ENCODE measurements at places on chromosomes 12 and 14.

- no peak for DNase-seq
These were observed 646.1 kb downstream of the C12orf50 start for GRCh38 chr12:87382959-87383566.

- no peak for DNase-seq
These were observed 292.7 kb upstream of the G2E3 start for GRCh38 chr14:30266290-30266689.

DNA sequence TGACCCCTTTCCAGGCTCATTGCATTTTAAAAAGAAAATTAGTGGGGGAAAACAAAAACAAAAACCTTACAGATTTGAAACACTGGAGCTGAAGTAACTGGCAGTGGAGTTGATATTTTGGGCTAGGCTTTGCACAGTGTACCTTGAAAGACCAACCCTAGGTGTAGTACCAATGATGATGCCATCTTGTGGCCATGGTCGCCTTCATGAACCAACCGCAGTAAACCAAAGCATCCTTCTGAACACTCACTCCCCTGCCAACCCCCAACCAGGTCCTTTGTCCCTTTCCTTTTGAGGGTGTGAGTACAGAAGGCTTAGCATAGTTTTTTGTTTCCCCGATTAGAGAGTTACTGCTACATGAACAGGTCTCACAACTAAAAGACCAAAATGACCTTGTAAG is 5.9 kb downstream of the TOMM20L start:
- no peak for DNase-seq

GRCh38 chr14:55446833-55447232 is 6.4 kb upstream of the TBPL2 start:
- no peak for DNase-seq

GRCh38 chr14:59407246-59408010 is 57.8 kb downstream of the GPR135 start:
- no peak for DNase-seq

DNA sequence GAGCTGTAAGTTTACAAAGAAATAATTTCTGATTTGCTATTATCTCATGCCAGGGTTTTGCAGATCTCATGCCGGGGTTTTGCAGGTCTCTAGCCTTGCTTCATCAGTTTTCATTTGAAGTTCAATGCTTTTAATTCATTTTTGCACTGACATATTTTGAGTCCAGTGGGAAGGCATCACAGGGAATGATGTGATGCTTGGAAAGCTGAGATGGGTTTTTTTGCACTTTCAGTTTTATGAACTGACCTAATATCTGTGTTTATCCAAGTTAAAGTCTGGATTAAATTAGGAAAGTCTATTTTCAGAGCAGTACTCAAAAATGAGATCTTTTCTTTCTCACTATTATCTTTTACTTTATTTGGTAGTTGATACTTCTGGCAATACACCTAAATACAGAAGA is 23.6 kb upstream of the REP15 start:
- no peak for DNase-seq

GRCh38 chr14:66496188-66496807 is 10.1 kb downstream of the CCDC196 start:
- DNase-seq = no peak

- no peak for DNase-seq
These were observed 97.6 kb downstream of the PIWIL1 start for GRCh38 chr12:130435331-130435730.

- DNase-seq = peak; percentile 78
These were observed 472 bp downstream of the MBD6 start for GRCh38 chr12:57522887-57523705.

- peak; percentile 68 for DNase-seq
These were observed 87.5 kb downstream of the SETD3 start for GRCh38 chr14:99393059-99393655.

DNA sequence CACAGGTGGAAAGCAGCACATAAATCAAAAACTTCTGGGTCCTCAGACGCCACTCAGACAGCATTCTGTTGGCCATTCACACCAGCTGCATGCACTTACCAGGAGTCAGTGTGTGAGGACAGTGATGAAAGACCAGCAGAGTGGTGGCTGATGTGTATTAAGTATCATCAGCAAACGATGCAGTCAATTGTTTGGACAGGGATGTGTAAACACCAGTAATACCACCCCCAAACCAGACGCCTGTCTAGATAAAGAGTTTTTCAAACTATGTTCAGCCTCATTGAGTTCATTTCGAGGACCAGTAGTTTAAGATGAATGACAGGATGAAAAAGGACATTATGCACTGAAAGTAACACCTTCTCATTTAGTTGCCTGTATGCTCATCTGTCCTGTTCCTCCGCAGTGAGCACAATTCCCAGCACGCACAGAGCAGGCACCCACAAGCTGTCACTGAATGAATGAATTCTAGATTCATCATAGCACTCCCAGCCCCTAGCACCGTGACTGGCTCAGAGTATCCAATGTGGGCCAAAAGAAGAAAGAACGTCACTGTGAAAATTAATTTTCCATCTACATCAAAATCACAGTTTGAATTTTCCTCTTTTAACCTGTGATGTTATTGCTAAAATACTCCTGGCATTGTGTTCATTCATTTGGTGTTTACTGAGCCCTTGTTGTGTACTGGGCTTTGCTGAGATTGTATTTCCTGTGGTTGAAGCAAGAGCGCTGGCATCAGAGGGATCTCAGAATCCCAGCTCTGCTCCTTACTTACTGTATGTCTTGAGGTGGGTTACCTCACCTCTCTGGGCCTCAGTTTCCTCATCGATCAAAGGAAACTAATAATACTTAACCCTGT is 124.8 kb upstream of the NOS1 start:
- DNase-seq = no peak

- no peak for DNase-seq
These were observed 24.6 kb upstream of the YBX3 start for GRCh38 chr12:10747730-10748129.

DNA sequence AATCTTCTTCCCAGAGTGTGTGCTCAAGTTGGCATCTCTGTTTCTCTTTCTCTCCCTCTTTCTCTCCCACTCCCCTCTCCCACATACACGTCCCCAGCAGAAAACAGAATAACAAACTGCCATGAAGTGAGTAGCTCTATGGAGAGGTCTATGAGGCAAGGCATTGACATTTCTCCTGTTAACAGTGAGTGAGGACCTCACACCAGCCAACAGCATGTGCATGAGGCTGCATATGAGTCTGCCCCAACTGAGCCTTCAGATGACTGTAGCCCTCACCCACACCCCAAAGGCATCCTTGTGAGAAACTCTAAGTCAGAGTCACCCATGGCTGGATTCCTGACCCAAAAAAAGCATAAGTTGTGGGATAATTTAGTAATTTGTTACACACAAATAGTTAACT is 50.4 kb downstream of the MAGOHB start:
- no peak for DNase-seq

- peak; percentile 98 for DNase-seq
These were observed 19.6 kb downstream of the MORN3 start for GRCh38 chr12:121649819-121650353.

DNA sequence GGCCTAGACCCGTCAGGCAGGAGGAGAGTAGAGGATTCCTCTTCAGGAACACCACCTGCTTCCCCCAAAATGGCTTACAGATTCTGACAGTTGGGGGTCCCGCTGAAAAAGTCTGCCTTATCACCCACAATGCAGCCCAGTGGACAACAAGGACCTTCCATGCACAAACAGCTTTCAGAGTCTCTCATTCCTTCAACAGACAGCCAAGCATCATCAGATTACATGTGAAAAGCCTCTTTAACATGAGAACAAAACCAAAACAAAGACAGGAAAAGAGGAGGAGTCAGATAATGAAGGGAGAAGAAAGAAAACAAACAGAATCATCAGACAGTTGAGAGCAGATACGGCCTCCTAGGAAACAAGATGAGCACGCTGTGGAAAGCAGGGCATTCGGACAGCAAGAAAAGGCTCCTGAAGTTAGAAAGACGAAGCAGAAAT is 18.3 kb downstream of the KCTD10 start:
- DNase-seq = no peak

DNA sequence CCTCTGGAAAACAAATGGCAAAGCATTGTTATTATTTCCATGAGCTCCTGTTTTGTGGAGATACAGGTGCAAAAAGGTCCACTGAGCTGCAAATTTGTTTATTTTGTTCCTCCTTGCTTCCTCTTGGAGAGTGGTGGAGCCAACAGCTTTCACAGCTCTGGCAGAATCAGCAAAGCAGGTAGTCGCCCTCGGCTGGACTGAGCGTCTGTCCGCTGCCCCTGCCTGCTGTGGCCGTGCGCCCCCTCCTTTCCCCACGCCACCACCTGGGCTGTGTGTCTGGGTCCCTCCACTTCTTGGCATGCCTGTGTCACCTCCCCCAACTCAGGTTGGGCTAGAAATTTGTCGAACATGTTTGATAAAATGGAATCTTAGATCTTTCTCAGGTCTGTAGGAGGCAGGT is 188.2 kb downstream of the TSPAN9 start:
- no peak for DNase-seq

DNA sequence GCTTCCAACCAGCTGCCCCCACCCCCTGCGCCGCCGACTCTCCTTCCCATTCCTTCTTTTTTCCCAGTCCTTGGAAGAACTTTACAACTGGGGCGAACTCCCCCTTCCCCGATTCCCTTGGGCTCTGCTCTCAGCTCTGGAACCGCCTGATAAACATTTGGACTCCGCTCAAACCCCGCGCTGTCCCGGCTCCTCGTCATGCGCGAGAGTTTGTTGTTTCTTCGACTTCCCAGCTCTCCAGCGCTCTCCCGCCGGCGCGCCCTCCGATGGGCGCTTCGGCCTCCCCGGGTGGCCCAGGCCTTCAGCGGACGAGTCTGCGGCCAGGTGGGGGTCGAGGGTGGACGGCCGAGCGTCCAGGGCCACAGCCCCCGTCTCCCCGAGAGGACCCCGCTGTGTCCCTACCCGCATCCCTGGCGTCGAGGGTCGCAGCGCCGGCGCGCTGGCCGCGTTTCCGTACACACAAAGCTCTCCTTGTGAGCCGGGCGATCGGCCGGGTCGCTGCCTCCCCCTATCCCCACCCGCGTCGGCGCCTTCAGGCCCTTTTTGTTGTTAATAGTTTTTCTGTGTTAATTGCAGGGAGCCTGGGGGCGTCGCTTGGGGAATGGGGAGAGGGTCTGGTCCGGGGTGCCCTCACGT is 847 bp downstream of the MMP14 start:
- no peak for DNase-seq

GRCh38 chr14:35747379-35747778 is 61.7 kb downstream of the RALGAPA1 start:
- no peak for DNase-seq

- no peak for DNase-seq
These were observed 198.2 kb downstream of the BTG1 start for GRCh38 chr12:91947459-91947858.

DNA sequence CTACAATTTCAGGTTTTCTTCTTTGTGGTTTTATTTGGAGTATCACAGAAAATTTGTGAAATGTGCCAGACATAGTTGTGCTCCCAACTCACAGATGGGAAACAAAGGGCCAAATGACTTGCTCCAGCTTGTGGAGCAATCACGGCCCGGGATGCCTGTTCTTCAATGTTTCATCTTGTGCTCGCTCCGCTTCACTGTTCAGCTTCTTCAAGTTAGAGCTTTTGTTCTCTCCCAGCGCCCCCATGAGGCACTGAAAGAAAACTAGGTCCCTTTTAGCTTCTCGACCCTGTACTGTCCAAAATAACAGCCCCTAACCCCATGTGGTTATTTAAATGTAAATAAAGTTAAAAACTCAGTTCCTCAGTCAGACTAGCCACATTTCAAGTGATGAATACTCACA is 187.9 kb upstream of the STXBP6 start:
- peak; percentile 3 for DNase-seq

DNA sequence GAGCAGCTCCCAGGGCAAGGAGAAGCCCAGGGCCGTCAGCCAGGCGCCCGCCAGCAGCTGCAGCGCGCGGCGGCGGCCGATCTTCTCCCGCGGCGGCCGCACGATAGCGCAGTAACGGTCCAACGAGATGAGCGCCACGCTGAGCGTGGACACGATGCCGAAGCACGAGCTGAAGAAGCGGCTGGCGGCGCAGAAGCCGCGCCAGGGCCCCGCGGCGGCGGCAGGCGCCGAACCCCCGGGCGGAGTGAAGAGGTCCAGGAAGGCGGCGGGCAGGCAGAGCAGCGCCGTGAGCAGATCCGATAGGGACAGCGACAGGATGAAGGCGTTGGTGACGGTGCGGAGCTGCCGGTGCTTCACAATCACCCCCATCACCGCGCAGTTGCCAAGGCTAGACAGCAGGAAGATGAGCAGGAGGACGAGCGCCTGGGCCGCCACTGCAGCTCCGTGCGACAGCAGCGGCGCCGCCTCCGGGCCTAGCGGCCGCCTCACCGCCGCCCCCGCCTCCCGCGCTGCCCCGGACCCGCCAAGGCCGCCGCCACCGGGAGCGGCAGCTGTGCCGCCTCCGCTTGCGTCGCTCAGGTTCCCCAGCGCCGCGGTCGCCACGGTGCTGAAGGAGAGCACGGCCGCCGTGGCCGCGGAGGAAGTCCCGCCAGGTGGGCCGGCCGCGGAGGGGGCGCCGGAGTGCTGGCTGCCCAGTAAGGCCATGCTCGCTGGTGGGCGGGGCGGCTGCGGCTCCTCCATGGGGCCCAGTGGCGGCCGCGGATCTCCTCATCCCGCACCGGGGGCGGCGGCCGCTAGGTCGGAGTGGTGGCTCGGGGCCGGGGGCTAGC is 479 bp downstream of the GPR135 start:
- DNase-seq = no peak

DNA sequence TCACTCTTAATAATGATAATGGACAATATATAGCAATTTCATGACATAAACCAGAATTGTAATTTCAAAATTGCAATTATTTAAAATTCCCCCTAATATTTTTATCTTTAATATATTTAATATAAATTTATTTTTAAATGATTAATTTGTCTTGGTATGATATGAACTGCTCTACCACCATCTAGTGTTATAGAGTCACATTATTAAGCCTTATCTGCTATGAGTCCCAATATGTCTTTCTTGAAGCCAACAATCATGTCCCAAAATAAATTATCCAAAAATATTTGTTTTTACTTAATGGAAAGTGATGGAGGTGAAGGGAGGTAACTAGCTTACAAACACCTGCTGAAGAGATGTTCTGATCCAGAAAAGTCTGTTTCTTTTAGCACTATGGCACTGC is 151.4 kb downstream of the KCNC2 start:
- DNase-seq = no peak

DNA sequence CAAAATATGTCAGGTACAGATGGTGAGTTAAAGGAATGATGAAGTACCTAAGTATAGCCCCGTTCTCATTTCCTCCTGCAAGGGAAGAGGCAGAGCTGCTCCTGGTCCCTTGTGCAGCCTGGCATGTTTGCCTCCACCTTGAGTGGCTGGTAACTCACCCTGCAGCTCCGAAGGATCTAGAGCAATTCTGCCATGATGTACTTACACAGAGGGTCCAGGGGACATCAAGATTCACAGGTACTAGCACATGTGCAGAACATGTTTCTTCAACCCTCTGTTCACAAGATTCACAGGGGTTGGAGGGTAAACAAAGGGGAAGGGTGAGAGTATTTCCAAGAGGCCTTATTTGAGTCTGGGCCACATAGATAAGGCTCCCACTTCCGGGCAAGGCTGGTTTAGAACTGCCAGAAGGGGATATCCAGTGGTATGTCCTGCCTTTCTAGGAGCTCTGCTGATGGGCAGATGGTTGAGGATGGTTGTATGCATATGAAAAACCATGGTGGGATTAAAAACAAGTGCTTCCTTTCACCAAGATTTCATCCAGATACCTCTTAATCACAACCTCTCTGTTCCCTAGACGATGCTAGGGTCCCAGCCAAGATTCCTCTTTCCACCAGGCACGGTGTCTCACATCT is 7.7 kb downstream of the DCTN2 start:
- no peak for DNase-seq

GRCh38 chr14:74348241-74348734 is at the start of gene VRTN:
Gene VRTN, plus strand, starts transcription at chr14:74348471. Its CDS starts 8,313 bp downstream, at chr14:74356784.
- no peak for DNase-seq

- DNase-seq = no peak
These were observed 474.8 kb downstream of the TMTC2 start for GRCh38 chr12:83161456-83161855.

Measured in KBM-7 (cell line).